SJSA1 (cell line): ENCODE measurements at places on chromosomes 16 and 17. TPM values are rescaled to one million over a fixed set of nuclear protein-coding genes. Genes with fewer than 3 reads are reported as not detected.

KRTAP4-3 gene
- total RNA-seq, result not detected in 2 replicates

GRCh38 chr16:7344830-7345780, 12.5 kb downstream of the RBFOX1 start:
- no peak for DNase-seq

DNA sequence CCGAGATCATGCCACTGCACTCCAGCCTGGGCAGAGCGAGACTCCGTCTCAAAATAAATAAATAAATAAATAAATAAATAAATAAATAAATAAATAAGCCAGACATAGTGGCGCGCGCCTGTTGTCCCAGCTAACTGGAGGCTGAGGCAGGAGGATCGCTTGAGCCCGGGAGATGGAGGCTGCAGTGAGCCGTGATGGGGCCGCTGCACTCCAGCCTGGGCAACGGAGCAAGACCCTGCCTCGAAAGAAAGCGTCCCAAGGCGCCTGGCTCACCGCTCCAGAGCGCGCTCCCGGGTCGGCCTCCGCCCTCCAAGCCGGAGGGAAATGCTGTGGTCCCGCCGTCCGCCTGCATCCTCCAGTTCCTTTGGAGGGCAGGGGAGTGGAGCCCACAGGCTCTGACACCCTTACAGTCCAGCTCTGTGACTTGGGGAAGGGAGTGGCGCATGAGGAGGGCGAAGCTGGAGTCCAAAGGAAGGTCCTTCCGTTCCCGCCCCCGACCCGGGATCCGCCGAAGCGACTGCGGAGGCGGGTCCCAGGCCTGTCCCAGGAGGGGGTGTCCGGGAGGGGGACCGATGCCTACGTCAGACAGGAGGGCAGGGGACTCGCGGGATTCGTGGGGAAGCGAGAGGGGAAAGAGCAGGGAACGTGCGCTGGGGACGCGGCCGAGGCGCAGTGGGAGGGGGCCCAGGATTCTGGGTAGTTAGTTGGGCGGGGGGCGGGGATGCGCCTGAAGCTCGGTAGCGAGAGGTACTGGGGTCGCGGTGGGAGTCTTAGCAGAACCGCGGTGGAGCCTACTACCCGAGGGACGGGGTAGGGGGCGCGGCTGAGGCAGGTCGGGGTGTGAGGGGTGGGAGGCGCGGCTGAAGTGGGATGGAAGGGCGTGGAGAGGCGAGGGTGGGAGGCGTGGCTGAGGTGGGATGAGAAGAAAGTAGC, 8.4 kb upstream of the TRPV2 start:
- no peak for DNase-seq

DNA sequence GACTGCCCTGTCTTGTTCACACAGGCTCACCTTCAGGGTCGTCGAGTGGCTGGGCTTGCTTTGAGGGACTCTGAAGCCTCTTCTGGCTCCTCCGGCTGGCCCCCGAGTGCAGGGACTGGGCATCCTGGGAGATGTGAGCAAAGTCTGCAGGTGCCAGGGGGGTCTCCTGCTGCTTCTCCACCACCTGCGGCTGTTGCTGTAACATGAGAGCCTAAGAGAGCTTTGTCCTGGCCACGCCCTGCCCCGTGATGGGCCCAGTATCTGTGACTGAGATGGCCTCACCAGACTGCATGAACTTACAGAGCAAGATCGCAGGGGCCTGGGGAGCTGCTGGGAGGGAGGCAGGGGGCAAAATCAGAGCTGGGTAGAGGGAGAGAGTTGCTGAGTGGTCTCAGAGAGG, 12.5 kb downstream of the ERN2 start:
- DNase-seq, result no peak

- DNase-seq, result no peak
Observed at GRCh38 chr16:72500545-72500944, 328.6 kb upstream of the PMFBP1 start.

CES5A gene
- total RNA-seq, result not detected in 2 replicates

CXCL16 gene
- not detected in 2 replicates for total RNA-seq

GRCh38 chr16:57937861-57938260, 33.1 kb downstream of the CNGB1 start:
- DNase-seq, result no peak

NPB gene
- total RNA-seq, result 0.56 and 0.84 TPM in 2 replicates

- DNase-seq, result no peak
Observed at GRCh38 chr16:66434619-66435430, 7.7 kb downstream of the BEAN1 start.

- no peak for DNase-seq
Observed at GRCh38 chr16:61797296-61797795, 238.9 kb downstream of the CDH8 start.

- DNase-seq, result peak; percentile 98
Observed at GRCh38 chr17:55750750-55751657, at the start of gene PCTP. Gene PCTP, plus strand, starts transcription at chr17:55751051. Its CDS starts 53 bp downstream, at chr17:55751104.

JPT1 gene
- total RNA-seq, result 340 and 870 TPM in 2 replicates

GRB7 gene
- total RNA-seq, result not detected in 2 replicates

GRCh38 chr16:67186550-67186950, 2.8 kb upstream of the MATCAP1 start:
- DNase-seq, result peak; percentile 33

RAB34 gene
- 1,039 and 1,435 TPM in 2 replicates for total RNA-seq

DNA sequence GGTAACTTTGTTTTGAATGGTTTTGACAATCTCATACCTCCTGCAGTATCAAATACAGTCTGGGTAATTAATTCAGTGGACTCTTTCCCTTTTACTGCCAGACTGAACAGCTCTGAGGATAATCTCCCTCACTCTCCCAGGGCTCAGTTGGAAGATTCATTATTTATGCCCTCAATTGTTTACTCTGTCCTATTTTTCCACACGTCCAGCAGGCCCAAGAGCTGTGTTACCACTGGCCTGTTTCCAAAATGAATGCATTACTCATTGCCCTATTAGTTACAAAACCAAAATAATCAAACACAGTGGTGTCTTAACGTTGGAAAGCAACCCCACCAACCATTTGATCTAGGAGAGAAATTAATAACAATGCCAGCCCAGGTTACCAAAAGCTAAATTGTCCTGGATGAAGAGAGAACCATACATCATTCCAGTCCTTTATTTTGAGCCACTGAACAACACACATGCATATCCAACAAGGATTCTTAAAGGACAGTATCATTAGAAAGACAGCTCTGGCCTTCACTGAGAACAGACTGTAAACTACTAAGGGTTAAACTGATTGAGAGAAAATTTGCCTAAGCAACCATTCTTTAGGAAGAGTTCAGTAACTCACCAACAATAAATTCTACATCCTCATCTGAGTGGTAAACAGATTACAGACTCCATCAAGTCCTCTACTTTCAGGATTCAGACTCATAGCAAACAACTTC, 34.5 kb downstream of the FAM222B start:
- DNase-seq, result peak; percentile 53
